ENCODE measurements at places on chromosomes 7 and 10.
A peak's percentile ranks its signal among the peaks of the same experiment; 100 is the strongest.

DNA sequence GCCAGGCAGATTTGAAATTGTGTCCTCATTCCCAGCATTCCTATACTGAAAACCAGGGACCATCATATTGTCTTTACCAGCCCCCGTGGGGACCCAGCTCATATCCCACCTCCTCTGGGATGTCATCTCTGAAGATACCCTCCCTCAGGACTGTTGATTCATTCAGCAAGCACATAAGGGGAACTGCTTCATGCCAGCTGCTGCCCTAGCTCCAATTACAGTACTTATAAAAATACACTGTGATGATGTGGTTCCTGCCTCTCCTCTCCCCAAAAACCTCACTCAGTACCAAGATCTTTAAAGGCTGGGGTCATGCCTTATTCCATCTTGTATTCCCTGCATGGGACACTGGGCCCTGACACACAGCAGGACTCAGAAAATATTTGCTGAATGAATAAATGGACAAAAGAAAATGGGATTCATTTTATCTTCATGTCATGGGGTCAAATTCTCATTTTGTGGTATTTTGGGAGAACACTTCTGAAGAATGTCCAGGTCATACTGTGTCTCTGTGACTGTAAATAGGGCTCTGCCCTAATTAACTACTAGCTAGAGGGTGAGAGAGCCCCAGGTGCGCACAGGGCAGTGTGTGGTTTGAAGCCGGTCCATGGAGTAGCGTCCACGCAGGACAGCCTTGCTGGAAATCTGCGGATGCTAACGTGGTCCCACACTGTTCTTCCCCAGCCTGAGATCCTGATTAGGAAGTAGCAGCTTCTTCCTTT is 29.0 kb upstream of the DAGLB start:
- DNase-seq = no peak

- DNase-seq = no peak
Measured at GRCh38 chr7:2691011-2691707, 3.2 kb downstream of the AMZ1 start.

- peak; percentile 93 for DNase-seq
Measured at GRCh38 chr10:59880971-59881510, 25.3 kb downstream of the CCDC6 start.

DNA sequence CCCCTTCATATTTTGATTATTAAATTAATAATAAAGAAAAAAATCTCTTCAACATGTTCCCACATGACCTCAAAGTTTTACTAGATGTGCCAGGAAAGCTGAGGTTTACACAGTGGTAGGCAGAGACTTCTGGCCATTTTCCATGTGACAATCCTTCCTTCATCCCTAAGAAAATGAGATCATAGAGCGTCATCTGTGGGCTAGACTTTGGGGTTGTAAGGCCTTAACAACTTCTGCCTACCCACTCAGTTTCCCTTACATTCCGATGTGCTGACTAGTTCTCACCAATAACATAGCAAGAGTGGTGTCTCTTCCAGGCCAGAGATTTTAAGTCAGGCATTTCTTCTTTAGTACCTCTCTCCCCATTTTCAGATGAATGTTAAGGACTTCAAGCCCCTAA is 171.1 kb upstream of the PHF14 start:
- no peak for DNase-seq

GRCh38 chr7:56483861-56484550 is 367.8 kb upstream of the NUPR2 start:
- DNase-seq = no peak

DNA sequence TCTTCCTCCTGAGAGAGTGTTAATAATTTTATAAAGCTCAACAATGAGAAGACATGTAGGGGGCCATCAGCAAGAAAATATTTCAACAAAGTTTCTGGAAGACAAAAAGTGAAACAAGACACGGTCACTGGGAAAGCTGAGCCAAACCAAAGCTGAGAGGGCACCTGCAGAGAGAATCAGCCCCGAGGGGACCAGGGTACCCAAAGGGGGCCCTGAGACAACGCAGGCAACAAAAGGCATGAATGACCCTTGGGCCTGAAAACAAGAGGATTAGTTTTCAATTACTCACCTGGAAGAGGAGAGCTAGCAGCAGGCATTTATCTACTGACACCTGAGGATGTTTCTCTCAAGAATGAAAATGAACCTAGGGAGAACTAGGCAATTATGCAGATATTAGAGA is 461.2 kb upstream of the MGMT start:
- DNase-seq = no peak

DNA sequence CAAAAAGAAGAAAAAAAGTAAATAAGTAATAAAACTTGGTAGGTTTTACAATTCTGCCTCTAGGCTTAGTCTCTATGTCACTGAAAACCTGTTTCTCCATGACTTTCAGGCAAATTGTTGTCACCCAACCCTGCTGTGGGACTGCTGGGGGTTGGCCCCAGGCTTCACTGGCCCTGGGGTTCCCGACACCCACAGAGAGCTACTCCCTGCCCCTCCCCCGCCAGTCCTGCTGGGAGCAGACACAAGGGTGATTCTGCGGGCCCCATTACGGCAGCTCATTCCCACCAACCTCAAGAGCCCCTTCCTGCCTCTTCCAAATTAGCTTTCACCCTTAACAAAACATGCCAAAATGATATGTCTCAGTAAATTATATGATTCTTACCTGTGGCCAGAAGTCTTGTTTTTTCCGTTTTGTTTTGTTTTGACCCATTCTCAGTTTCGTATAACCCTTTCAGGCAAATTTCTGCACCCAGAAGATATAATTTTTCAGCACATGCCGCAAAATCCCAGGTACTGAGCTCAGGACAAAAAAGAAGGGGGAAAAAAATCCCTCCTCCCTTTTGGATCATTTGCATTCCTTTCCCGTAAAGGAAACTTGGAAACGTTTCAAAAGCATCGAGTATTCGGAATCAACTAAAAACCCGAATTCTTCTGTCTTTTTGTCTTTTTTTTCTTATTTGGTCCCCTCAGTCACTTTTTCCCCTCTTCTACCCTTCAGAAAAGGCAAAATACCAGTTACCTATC is 27.8 kb downstream of the CHST15 start:
- DNase-seq = no peak

- no peak for DNase-seq
Measured at GRCh38 chr10:33193701-33194521, 140.6 kb downstream of the NRP1 start.

DNA sequence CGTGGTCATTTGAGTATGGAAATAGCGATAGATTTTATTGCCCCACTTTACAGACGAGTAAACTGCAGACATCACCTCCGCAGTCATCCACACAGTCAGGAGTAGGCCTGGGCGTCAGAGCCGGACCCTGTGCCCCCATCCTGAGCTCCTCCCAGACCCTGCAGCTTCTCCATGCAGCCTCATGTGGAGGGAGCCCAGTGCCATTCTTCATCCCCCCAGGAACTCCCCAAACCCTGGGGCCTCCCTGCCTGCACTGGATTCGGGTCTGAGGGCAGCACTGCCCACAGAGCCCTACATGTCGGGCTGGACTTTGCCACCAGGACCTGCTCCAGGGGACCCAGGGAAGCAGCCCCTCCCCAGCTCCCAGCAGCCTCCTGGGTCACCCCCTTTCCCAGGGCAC is 100.8 kb downstream of the MKI67 start:
- no peak for DNase-seq

DNA sequence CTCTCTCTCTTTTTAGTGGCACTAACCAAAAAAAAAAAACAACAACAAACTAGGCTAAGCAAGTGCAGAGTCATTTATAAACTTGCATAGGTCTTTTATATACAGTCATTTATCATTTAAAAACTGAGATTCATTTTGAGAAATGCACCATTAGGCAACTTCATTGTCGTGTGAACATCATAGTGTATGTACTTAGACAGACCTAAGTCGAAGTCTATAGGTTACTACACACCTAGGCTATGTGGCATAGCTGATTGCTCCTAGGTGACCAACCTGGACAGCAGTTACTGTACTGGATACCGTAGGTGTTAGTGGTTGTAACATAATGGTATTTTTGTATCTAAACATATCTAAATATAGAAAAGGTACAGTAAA is 109.1 kb upstream of the SAMD8 start:
- DNase-seq = no peak

DNA sequence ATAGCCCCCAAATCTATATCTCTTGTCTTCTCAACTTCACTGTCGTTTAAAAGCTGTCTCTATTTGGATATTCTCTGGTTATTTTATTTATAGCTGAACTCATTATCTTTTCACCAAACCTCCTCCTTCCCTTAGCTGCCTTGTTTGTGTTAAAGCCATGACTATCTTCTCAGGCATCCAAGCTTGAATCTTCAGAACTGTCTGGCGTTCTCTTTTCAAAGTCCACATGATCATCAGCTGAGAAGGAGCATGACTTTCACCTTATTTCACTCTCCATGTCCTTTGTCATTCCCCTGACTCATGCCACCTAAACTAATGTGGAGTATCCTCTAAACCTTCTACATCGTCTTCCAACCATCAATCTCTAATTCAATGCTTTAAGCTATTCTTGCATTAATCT is 5.7 kb upstream of the GLCCI1 start:
- DNase-seq = no peak

- DNase-seq = no peak
Measured at GRCh38 chr7:80450621-80451308, 61.1 kb downstream of the GNAT3 start.

DNA sequence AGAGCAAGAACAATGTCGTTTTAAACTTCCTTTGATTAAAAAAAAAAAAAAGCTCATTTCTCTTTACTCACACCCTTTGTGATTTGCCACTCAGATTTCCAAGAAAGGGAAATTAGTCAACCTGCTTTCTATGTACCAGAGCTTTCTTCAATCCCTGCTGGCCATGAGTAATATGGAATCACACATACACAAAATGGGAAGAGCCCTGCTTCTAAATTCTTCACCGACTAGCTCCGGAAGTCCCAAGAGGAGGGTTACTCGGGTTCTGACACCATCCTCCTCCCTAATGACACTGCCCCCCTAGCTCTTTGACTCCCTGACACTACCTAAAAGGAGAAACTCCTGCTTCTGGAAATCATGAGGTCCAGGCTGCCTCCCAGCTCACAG is 81.8 kb upstream of the SFMBT2 start:
- DNase-seq = peak; percentile 26

DNA sequence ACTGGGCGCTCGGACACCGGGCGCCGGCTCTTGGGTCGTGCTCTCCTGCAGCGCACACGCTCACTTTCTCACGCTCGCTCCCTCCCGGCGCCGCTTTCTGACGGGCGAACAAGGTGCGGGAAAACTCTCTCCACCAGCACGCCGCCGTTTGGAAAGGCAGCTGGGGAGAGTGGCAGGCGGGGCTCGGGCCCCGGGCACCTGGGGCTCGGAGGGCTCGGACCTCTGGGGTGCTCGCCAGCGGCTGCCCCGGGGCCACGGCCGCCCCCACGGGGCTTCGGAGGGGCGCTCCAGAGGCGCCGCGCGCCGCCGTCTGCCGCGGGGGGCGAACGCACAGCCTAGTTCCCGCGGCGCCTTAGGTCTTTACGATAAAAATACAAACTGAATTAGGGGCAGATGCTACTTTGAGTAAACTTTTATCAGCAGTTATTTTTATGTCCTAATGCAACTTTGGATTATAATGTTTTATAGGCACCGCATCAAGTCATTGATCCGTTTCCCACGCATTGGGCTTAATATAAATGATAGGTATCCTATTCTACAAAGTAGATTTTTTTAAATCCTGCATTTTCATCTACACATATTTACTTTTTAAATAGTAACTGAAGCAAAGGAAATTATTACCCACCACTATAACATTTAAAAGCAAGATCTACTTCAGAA is 535 bp upstream of the EPC1 start:
- DNase-seq = no peak

DNA sequence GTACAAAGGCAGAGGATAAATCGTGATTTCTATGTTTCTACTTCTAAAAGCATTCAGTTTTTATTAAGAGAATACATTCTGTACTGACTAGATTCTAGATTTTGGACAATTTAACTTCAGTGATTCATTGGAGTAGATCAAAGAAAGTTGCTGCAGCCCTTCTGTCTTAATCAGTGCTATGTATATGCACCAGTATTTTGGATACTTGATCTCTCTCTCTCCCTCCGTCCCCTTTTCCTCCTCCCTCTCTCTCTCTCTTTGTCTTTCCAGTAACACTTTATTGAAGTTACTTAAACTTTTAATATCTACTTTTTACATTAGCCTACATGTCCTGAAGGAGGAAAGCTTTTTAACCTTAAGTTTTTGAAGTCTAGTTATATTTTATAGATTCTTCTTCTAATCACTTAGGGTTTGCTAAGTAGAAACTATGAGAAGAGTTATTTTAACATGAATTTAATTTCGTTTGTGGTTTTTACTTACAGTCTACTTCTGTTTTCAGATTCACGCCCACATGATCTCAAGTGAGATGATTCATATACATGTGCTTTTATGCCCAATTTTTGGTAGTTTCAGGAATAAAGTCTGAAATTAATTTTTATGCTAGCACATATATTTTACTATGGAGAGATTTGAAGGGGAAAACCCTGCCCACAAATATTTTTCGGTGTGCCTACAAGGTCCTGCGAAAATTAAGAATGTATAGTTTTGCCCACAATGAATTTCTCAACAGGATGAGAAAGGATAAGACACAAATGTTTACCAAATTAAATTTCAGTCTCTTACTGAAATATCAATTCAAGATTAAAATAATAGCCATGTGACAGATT is 9.1 kb downstream of the MDFIC start:
- peak; percentile 64 for DNase-seq

DNA sequence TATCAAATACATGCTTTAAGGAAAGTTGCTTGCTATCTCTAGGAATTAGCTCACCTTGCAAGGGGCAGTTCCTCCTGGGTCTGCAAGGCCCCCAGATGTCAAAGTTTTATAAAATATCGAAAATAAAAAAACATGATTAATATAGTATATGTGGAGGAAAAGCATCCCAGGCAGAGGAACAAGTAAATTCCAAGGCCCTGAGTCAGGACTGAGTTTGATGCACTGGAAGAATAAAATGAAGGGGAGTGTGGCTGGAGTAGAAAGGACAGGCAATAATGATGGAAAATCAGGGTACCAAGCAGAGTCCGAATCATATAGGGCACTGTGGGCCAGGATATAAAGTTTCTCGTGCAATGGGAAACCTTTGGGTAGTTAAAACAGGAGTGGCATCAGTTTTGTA is 112.4 kb upstream of the EEPD1 start:
- no peak for DNase-seq

DNA sequence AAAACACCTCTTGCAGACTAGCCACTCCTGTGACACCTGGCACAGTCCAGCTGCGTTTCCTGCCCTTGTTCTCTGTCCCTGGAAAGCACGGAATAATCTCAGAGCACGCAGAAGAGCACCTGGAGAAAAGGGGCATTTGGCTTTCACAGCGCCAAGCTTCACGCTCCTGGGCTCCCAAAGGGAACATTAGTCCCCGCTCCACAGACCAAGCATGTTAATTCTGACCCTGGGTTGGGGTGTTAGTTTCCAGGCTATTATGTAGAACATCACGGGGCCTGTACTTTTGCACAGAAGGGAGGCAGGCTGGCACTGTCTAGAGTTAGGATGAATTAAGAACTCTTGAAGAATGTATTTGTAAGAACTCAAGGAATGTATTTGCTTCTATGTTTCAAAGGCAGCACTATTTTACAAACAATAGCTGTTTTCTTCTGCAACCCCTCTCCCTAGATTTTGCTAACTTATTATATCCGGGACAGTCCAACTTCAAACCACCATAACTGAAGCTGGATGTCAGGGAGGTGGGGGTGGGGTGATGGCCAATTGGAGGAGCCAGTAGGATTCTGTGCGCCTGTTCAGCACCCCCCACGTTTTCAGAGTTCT is 62.2 kb upstream of the TRIM8 start:
- DNase-seq = no peak
